Mammary microvascular endothelial cell (primary cell): ENCODE measurements at places on chromosomes 7 and 10. TPM values are rescaled to one million over a fixed set of nuclear protein-coding genes. Genes with fewer than 3 reads are reported as not detected.

The CYP3A5 gene
- total RNA-seq, result not detected in 2 replicates

The OPN4 gene
- not detected in 2 replicates for total RNA-seq

The COL13A1 gene
- total RNA-seq, result 57.4 and 77.5 TPM in 2 replicates

The CDCA7L gene
- total RNA-seq, result 28.4 and 33.1 TPM in 2 replicates

The ABLIM1 gene
- 43.5 and 43.7 TPM in 2 replicates for total RNA-seq

The SNX13 gene
- total RNA-seq, result 33.7 and 41.4 TPM in 2 replicates

The ELFN1 gene
- total RNA-seq, result 0.84 and 1.1 TPM in 2 replicates

The PAPOLB gene
- total RNA-seq, result not detected in 2 replicates

The NAPEPLD gene
- total RNA-seq, result 3.1 and 4.4 TPM in 2 replicates

The FAM3C gene
- total RNA-seq, result 52.8 and 58.4 TPM in 2 replicates

The MMD2 gene
- not detected in 2 replicates for total RNA-seq

The PSD gene
- total RNA-seq, result not detected in 2 replicates

The THNSL1 gene
- total RNA-seq, result 1.3 and 2.9 TPM in 2 replicates

The WNT8B gene
- total RNA-seq, result not detected in 2 replicates
